H54 (cell line): ENCODE measurements at places on chromosomes 13 and 19.

- DNase-seq: peak; percentile 59
These were observed 965 bp upstream of the EIF3G start for GRCh38 chr19:10120538-10121189.

DNA sequence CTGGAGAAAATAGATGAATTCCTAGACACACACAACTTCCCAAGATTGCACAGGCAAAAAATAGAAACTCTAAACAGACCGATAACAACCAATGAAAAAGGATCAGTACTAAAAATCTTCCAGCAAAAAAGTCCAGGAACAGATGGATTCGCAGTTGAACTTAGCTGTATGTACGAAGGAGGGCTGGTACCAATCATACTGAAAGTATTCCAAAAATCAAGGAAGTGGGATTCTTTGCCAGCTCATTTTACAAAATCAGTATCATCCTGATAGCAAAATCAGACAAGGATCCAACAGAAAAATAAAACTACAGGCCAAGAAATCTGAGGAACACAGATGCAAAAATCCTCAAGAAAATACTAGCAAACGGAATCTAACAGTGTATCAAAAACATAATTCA lies 6.5 kb upstream of the LILRB2 start:
- no peak for DNase-seq

- DNase-seq: no peak
These were observed 1.8 kb upstream of the MBNL2 start for GRCh38 chr13:97220151-97220900.

DNA sequence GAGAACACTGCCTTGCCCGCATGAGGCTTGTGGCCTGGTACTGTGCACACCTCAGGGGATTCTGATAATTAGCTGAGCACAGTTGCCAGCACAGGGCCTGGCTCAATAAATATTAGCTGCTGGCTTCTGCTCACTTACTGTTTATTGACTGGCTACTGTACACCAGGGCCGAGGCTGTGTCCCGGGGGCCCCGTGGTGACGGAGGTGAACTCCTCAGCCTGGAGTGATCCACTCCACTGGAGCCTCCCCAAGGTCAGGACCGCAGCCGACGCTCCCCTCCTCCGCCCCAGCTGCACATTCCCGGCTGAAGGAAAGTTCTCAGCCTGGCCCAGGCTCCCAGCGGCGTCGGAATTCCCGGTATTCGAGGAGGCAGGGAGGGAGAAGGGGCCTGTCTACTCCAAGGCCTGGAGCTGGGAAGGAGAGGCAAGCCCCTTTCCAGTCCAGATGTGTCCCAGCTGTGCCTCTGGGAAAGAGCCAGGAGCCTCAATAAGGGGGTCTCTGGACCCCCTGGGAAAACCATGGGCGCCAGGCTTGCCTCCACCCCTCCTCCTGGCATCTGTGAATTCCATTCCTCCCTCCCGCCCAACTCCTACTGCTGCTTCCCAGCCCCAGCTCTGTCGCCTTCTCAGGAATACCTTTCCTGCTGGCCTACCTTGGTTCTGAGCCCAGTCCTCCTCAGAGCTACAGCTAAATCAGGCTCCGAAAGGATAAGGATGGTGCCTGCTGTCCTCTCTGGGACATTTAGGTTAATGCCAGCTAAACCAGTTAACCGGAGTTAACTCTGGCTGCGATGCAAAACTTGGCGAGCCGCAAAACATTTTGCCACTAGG lies 7.3 kb downstream of the RPS16 start:
- DNase-seq: peak; percentile 79

DNA sequence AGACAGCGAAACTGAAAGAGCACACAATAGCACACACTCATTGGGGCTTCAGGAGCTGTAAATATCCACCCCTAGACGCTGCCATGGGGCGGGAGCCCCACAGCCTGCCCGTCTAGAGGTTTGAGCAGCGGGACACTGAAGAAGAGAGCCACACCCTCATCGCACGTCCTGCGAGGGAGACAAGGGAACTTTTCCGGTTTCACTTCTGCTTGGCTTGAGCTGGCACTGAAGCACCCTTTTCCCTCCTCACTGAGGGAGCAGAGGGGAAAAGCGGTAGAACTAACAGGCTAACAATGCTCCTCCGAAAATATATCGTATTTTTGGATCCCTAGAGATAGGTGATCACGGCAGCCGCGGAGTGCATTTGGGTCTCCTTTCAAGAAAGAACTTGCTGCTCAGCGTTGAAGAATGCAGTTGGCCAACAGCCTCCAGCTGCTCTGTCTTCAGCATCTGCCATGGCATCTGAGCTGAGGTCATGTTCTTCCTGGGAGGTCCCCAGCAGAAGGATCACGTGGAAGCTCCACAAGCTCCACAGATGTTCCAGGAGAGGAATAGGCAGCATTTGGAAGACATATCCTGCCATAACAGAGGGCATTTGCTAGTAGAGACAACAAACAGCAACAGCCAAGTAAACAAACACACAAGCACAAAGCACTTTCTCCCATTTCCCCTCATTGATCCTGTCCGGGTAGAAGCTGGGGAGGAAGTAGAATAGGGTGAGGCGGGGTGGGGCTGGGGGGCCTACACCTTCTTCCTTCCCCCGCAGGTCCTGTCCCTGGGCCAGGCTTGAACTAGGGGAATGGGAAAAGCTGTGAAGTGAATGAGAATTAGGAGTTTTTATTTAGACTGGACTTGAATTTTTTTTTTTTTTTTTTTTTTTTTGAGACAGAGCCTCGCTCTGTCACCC lies 44.8 kb upstream of the ALOX5AP start:
- peak; percentile 38 for DNase-seq

DNA sequence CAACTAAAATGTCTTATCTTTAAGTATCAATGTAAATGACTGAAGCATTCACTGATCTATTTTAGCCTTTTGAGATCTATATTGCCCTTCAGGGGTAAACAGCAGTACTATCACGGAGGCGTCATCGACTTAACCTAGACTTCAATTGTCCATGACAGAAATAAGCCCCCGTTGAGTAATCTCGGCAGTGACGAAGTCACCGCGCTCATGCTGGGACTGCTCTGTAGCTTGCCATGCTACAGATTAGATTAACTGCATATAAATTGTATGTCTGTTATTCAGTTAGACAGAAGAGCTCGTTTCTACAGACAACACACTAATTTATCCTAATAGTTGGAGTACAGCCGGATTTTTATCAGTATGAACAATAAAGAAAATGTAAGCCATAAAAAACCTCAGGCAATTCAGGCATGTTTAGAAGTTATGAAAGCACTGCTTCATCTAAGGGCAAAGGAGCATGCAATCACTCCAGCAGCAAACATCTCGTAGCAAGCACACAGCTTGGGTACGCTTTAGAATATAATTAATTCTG lies 56.6 kb downstream of the TUBGCP3 start:
- DNase-seq: no peak

GRCh38 chr13:29858231-29858630 lies 7.8 kb upstream of the UBL3 start:
- no peak for DNase-seq

- no peak for DNase-seq
These were observed 1.4 kb downstream of the SPIB start for GRCh38 chr19:50420127-50420526.
